ENCODE measurements at places on chromosomes 11 and 22. TPM values are rescaled to one million over a fixed set of nuclear protein-coding genes. Genes with fewer than 3 reads are reported as not detected.

Gene RIBC2
- 3.3 TPM for total RNA-seq

Gene NXPE1
- total RNA-seq, result not detected

Gene GGTLC3
- total RNA-seq, result not detected

DNA sequence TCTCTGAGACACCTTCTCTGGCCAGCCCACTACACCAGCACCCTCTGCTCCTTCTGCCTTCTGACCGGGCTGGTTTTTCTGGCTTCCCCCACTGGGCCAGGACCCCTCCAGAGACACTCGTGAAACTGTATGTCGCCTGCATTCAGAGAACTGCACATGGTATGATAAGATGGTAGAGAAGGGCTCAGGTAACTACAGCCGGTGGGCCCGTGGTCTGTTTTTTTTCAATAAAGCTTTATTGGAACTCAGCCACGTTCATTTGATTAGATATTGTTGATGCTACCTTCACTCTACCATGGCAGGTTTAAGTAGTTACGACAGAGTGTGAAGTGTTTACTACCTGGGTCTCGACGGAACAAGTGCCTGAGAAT is 514.0 kb downstream of the TBC1D22A start:
- no peaks in the 10 kb centered on the region for H3K4me1 ChIP-seq
- no peak for DNase-seq
- H3K36me3 ChIP-seq, result peaks cover 27% of the 10 kb centered on the region
- no peak overlapping the region for H3K27ac ChIP-seq
- H3K4me3 ChIP-seq, result no peak overlapping the region

GRCh38 chr11:39190751-39191150 is 2268.7 kb downstream of the LRRC4C start:
- no peaks in the 10 kb centered on the region for H3K36me3 ChIP-seq
- DNase-seq, result no peak
- H3K4me1 ChIP-seq, result no peaks in the 10 kb centered on the region
- no peak overlapping the region for H3K27ac ChIP-seq

DNA sequence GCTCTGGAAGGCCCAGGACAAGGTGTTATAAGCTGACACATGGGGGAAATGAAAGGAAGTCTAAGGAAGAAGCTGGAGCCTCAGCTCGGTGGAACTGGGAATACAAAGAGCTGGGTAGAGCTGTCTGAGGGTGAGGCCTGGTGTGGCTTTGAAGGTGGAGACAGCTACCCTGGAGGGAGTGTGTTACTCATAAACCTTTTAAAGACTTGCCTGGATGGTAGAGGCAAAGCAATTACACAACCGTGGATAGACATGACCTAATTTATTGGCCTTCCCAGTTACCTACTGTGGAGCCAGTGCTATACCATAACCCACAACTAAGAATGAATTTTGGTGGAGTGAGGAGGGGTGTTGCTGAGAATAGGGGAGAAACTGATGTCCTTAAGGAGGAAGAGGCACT is 22.6 kb downstream of the EXPH5 start:
- no peaks in the 10 kb centered on the region for H3K36me3 ChIP-seq
- DNase-seq, result no peak
- no peak overlapping the region for H3K27ac ChIP-seq

Data from H9 (cell line).